Dorsolateral prefrontal cortex (tissue), 122 donors: ENCODE measurements at places on chromosomes 12 and 14.

DNA sequence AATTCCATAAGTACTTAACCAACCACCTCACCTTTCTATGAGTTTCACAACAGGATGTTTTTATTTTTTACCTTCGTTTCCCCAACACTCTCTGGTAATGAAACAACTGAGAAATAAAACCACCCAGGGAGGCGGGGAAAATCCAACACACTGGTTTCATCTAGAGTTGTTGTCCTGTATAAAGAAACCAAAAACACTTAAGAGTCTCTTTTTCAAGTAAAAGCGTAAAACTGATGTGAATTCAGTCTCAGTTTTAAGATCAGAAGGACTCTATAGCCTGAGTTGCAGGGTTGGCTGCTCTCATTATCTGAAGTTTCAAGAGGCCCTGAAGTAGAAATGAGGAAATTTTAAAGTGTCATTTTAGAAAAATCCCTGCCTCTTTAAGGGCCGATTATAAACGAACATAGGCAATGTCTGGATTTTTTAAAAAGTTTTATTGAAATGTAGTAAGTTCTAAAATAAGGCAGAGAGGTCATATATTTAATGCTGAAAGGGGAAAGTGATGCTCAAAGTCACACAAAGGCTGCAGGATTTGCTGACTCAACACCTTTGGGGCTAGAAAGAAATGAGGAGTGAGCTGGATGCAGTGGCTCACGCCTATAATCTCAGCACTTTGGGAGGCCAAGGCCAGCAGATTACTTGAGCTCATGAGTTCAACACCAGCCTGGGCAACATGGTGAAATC is 27.2 kb downstream of the HIGD1C start:
- DNase-seq: no peak

DNA sequence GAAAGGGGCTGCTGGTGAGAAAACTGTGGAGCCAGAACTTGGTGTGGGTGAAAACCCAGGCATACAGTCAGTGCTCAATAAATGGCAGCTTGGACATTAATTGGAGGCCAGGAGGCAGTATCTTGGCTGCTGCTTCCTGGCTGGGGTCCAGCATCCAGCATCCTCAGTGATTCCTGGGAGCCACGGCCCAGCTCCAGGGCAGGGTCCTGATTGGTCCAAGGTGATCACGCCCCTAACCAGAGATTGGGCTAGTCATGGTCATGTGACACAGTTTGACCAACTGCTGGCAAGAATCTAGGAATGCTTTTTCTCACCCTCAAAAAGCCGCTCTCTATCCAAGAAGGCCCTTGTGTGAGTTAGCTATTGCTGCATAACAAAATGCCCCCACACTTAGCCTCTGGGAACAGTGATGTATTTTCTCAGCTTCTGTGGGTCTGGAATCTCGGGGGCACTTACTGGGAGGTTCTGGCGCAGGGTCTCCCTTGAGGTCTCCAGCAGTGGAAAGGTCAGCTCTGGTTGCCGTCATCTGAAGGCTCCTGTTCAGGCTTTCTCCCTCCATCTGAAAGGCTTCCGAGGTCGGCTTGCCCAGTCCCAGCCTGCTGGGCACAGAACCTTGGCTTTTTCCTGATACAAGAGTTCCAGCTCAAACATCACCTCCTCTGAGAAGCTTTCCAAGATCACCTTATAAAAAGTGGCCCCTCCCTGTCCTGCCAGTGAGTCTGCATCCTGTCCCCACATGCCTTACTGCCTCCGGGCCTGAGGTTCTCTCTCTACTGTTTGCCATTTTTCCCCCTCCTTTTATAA is 119.2 kb upstream of the NCOR2 start:
- no peak for DNase-seq

GRCh38 chr12:52391618-52392002 is 6.2 kb upstream of the KRT84 start:
- DNase-seq: peak; percentile 63

DNA sequence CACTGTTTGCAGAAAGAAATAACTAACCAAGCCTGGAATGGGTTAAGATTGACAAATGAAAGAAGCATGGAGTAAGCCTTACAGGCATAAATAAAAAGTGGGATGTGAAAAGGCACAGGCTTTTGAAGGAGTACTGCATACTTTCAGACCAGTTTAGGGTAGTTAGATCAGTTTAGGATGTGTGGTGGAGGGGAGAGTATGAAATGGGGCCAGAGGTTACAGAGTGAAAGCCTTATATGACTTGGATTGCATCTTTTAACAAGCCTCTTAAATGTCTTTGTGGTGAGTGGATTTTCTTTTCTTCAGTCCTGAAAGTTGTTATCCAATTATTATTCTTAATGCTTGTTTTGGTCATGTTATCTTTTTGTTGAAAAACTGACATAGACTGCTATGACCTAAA is 52.2 kb upstream of the TRHDE start:
- no peak for DNase-seq

DNA sequence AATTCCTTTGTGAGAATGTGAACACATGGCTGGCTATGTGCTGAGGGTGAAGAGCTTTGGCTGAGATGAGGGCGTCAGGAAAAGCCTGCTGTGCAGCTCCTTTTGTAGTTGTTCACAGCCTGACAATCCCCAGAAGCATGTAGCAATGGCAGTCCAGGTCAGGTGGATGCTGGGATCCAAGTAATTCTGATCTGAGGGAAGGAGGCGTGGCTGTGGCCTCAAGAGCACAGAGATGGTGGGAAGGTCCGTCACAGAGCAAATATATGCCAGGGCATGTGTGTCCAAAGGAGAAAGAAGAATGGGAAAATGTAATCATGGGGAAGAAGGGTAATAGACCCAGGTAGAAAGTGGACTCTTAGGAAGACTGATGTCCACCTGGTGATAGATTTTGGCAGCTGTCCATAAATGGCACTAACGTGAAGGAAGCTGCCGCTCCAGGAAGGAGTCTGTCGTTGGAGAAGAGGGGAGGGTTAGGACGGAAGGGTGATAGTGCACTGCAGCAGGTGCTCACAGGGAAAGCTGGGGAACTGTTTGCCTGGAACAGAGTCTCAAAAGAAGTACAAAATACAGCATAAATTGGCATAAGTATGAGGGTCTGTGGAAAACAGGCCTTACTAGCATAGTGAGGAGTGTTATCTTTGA is 13.8 kb downstream of the MGST1 start:
- DNase-seq: no peak

- DNase-seq: no peak
Measured at GRCh38 chr12:65090461-65090860, 30.6 kb downstream of the WIF1 start.
